ENCODE measurements at places on chromosomes 7 and 10.

DNA sequence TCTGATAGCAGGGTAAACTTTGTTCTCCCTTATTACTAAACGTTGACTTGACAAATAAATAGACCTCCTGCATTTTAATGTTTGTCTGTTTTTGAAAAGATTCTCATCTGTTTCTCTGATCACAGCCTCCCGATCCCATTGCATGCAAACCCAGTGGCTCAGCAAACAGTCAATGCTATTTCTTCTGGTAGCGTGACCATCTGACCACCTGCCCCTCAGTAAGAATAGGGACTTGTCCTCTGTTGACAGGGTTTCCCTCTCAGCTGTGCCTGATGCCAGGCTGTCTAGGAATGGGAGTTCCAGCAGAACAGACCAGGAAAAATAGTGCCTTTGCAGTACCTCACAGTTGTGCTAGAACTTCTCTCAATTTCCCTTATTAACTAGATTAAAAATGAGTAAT lies 40.7 kb upstream of the EBLN1 start:
- DNase-seq, result no peak

GRCh38 chr7:70775570-70776156 lies 356.3 kb upstream of the GALNT17 start:
- no peak for DNase-seq

DNA sequence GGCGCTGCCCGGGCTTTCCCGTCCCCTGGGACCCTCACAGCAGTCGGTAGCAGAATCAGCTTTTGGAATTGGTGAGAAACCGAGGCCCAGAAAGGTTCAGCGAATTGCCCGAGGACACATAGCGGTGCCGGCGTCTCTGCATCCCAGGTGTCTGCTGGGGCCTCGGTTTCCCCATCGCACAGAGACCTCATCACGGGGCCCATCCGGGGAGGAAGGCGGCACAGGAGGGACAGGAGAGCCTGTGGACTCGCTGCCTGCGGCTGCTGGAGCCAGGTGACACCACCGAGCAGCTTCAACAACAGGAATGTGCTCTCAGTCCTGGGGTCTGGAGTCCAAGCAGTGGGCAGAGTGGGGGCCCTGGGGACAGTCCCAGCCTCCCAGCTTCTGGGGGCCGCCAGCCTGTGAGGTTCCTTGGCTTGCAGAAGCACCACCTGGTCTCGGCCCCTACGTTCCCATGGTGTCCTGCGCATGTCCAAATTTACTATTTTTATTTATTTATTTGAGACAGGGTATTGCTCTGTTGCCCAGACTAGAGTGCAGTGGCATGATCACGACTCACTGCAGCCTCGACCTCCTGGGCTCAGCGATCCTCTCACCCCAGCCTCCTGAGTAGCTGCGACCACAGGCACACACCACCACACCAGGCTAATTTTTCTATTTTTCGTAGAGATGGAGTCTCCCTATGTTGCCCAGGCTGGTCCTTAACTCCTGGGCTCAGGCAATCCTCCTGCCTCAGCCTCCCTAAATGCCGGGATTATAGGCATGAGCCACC lies 539 bp upstream of the COX19 start:
- no peak for DNase-seq

DNA sequence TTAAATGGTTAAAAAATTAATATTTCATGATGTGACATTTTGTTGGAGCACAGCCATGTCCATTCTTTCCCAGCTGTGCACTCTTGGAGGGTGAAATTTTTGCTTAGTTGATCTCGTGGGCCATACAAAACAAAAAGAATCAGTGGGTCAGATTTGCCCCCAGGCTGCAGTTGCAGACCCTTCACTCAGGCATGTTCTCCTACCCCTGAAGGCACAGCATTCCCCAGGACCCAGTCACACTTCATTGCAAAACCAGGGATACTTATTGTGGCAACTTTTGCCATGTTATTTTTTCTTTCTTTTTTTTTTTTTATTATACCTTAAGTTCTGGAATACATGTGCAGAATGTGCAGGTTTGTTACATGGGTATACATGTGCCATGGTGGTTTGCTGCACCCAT lies 6.0 kb downstream of the TAS2R40 start:
- DNase-seq, result no peak

DNA sequence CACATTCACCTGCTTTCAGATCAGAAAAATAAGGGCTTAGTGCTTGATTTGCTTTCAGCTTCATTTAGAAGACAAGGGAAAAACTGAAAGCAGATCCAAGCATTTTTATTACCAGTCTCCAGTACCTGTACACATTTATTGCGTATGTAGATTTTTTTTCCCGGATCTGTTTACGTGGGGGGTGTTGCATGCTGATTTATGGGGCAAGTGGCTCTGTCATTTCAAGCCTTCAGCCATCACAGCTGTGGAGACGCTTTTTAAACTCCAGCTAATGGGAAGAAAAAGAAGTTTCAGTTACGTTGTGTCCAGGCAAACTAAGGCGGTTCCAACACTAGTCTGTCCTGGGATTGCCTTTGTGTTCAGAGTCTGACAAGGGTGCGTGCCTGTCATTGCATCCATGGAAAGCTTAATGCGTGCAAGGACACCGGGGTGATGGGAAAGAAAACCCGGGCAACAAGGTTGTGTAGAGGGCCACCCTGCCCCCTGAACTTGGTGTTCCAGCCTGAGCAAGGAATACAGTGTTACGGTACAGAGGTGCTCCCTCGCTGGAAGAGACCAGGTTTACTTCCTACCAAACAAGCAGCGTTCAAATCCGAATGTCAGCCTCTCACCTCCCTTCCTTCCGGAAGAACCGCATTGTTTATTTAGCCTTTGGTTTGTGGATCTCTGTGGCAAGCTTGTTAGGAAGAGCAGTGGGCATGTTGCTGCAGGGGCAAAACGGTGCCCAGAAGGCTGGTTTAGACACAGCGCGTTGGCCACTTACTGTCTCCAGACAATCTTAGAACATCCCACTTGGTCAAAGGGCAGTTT lies 128.2 kb downstream of the FGFR2 start:
- DNase-seq, result no peak

DNA sequence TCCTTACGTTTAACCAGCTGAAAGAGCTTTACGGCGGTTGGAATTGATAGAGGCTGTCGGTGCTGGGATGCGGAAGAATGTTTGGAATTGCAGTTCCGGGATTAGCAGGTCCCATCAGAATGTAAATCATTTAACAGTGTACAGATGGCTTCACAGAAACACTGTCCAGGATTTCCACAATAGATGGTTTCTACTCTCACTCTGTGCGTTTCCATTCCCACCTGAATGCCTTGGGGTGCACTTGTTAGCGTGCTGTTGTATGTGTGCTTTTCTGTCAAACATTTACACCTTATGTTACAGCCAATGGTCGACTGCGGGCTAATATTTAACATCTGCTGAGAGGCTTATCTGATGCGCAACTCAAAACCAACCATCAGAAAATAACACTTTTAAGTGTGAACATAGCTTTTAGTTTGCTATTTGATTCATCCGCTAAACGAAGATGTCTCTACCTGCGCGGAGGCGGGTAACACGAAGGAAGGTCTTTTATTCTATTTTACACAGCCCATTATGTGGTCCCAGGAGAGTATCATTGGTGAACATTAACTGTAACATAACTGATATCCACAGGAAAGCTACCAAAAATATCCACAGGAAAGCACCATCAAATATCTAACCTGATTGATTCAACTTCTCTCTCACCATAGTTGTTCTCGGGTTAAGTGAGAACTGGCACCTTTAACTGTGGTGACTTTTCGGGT lies 179.0 kb downstream of the PRPF18 start:
- DNase-seq, result no peak

DNA sequence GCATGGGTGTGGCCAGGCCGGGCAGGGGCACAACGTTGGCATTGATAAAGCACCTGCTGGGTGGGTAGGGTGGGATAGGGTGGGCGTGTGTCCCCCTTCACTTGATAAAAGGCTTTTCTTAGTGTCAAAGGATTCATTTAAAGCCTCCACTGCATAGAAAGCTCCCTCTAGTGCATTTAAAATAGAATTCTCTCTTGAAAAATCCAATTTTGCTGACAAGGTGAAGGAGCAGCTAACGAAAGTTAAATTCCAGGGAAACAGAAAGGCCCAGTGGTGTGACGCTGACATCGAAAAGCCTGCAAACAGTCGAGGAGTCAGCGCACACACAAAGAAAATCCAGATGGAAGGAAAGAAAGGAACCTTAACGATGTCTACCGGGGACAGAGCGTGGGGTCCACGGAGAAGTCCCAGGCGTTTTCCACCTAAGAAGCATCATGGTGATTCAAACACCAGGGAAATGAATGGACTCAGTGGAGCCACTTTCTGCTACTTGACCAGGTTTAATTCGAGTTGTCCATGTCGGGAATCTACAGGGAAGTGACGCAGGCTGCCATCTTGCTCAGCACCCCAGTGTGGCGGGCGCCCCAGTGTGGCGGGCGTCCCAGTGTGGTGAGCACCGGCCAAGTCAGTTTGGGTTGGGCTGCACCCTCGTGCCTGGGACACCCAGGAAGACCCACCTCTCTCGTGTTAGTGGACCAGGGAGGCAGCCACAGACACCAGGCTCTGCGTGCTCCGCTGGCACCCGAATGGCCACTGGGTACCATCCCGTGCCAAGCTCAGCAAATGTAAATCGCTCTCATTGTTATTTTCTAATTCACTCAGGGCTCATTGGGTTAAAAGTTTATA lies 217.8 kb downstream of the DNAJB6 start:
- DNase-seq, result no peak

DNA sequence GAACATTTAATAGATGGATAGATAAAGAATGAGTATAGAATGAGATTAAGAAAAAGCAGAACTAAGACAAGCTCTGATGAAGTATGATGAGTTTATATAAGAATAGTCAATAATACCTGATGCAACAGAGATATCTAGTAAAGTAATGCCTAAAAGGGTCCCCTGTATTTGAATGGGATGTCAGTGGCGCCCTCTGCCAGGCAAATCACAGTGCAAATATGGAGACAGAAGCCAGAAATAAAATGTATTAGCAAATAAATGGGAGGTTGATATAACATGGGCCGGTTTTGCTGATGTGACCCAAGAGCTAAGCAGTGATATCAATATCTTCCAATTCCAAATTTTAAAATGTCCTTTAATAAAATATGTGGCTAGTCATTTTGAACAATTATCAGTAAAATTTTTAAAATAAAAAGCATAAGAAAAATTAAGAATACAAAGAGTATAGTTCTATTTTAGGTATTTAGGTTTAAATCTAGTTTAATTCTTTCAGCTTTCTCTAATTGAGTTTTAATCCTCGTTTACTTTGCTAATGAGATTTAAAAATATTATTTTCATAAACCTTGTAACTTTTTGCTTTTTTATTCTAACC lies 62.6 kb downstream of the ADK start:
- DNase-seq, result no peak

GRCh38 chr10:34323192-34323591 lies 491.9 kb downstream of the PARD3 start:
- DNase-seq, result no peak

GRCh38 chr10:49661140-49661856 lies 18.2 kb upstream of the C10orf53 start:
- no peak for DNase-seq

DNA sequence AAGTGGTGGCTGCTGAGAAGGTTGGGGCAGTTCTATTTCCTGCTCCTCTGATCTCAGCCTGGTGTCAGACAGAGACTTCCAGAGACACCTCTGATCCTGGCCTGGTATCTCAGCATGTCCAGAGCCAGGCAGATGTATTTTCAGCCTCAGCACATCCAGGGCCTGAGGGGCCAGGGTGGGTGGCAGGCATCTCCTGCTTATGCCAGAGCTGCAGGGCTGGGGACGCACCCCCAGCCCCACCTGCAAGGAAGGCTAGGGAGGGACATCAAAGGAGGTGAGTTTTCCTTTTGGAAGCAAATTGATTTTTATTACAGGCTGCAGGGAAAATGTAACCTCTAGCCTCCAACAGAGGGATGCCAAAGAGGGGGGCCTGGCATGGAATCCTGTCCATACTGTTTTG lies 36.7 kb downstream of the CFAP46 start:
- no peak for DNase-seq

DNA sequence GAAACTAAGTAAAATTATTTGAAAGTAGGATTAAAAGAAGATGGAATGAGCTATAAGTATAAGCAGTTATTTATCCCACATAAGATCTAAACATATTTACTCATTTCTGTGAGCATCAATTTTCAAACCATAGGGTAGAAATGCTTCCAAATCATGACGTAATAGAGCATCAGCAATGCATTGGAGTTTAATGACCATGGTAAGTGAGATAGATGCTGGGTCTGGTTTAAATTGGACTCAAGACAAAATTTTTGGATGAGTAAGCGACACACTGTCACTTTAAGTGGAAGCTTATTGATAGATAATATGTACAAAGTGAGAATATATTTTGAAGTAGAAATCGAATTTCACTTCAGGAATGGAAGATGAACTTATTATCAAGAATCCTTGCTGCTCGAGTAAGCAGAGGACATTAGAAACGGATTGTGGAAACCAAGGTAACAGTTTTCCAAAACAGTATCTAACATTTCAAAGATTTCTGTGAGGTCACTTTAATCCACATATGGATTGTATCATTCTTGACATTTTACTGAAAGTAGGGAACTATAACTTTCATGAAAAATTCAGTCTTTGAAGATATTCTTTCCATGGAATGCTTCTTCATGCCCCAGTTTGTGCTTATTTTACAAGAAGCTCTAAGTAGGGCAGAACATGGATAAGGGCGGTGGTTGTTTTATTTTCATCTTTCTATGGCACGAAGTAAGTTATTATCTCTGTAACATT lies 85.8 kb downstream of the AGMO start:
- DNase-seq, result no peak
